HCT116 (cell line): ENCODE measurements at places on chromosomes 12 and 14. TPM values are rescaled to one million over a fixed set of nuclear protein-coding genes. Genes with fewer than 3 reads are reported as not detected.
A peak's percentile ranks its signal among the peaks of the same experiment; 100 is the strongest.

DNA sequence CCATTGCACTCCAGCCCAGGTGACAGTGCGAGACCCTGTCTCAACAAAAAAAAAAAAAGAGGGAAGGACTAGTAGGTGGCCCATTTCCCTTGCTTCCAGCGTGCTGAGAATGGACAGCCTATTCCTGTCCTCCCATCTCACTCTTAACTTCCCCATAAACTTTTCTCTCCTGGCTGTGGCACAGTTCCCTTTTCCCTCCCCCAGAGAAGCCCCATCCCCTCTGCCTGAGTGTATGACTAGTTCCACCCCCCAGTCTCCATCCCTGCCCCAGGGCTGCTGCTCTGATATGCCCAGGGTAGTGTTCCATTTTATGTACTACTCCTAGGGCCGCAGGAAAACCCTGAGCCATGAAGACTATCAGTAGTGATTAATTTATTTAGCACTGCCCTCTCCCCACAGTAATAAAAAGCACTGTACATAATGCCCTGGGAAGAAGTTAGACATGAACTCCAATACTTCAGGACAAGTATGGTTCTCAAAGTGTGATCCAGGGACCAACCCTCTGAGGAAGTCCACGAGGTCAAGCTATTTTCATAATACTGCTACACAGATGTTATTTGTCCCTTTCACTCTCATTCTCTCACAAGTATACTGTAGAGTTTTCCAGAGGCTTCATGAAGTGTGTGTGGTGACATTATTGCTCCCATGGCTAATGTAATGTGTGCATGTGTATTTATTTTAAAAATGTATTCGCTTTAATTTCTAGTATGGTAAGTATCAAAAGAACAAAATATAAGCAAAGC lies 11.5 kb upstream of the CHD4 start:
- no peaks in the 10 kb centered on the region for H3K36me3 ChIP-seq
- H3K27me3 ChIP-seq: no peaks in the 10 kb centered on the region
- no peak for DNase-seq
- H3K27ac ChIP-seq: no peak overlapping the region

Gene SIRT4
- total RNA-seq: 2.8 TPM

Gene TMPRSS12
- not detected for total RNA-seq

- H3K36me3 ChIP-seq: no peaks in the 10 kb centered on the region
- no peaks in the 10 kb centered on the region for H3K27me3 ChIP-seq
- H3K4me1 ChIP-seq: peaks cover 17% of the 10 kb centered on the region
- no peak overlapping the region for H3K4me3 ChIP-seq
- no peak overlapping the region for H3K27ac ChIP-seq
These were observed 11.4 kb downstream of the TMEM116 start for GRCh38 chr12:112001576-112001975.

GRCh38 chr12:88691811-88692210 lies 111.5 kb upstream of the KITLG start:
- no peaks in the 10 kb centered on the region for H3K4me1 ChIP-seq
- no peak overlapping the region for H3K4me3 ChIP-seq
- no peak for DNase-seq
- no peaks in the 10 kb centered on the region for H3K36me3 ChIP-seq
- no peaks in the 10 kb centered on the region for H3K27me3 ChIP-seq
- no peak overlapping the region for H3K27ac ChIP-seq

DNA sequence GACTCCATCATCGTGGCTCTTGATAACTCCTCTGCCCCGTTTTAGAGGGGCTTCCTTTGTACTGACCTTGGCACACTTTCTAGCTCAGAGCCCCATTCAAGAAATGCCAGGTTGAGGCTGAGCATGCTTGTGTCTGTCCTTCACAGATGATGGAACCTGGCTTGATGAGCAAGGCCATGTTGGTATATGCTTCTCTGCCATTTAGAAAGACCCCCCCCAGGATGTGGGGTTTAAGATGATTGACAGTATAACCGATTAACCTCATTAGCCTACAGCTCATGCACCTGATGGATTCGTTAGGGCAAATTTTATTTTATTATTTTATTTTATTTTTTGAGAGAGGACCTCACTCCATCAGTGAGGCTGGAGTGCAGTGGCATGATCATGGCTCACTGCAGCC lies 21.0 kb downstream of the BATF start:
- no peak overlapping the region for H3K4me3 ChIP-seq
- no peaks in the 10 kb centered on the region for H3K27me3 ChIP-seq
- DNase-seq: no peak
- no peaks in the 10 kb centered on the region for H3K36me3 ChIP-seq
- no peak overlapping the region for H3K27ac ChIP-seq
- H3K4me1 ChIP-seq: no peaks in the 10 kb centered on the region

- DNase-seq: no peak
- H3K27ac ChIP-seq: peak overlapping the region; percentile 68
- peaks cover 92% of the 10 kb centered on the region for H3K4me1 ChIP-seq
- no peaks in the 10 kb centered on the region for H3K36me3 ChIP-seq
- H3K27me3 ChIP-seq: no peaks in the 10 kb centered on the region
- peak overlapping the region; percentile 19 for H3K4me3 ChIP-seq
These were observed 11.0 kb downstream of the KRT7 start for GRCh38 chr12:52243856-52244614.

Gene NPFF
- not detected for total RNA-seq

Gene ZC2HC1C
- 0.98 TPM for total RNA-seq

DNA sequence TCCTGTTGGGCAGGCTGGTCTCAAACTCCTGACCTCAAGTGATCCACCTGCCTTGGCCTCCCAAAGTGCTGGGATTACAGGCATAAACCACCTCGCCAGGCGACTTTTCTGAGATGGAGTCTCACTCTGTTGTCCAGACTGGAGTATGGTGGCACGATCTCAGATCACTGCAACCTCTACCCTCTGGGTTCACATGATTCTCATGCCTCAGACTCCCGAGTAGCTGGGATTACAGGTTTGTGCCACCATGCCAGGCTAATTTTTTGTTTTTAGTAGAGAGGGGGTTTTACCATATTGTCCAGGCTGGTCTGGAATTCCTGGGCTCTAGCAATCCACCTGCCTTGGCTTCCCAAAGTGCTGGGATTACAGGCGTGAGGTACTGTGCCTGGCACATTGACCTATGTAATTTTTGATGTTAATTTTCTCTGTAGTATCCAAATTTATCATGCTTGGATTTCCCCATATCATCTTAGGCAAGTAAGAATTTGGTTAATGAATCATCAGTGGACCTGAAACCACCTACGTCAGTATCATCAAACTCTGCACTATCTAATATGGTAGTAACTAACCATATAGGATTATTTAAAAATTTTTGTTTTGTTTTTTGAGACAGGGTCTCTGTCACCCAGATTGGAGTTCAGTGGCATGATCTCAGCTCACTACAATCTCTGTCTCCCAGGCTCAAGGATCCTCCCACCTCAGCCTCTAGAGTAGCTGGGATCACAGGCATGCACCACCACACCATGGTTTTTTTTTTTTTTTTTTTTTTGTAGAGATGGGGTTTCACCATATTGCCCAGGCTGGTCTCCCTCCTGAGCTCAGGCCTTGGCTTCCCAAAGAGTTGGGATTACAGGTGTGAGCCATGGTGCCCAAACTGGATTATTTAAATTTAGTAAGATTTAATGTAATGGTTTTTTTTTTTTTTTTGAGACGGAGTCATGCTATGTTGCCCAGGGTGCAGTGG lies 11.9 kb upstream of the ATP5F1B start:
- DNase-seq: no peak
- peaks cover 1% of the 10 kb centered on the region; the same call in 1 of the 2 replicates for H3K36me3 ChIP-seq
- no peak overlapping the region for H3K27ac ChIP-seq
- no peaks in the 10 kb centered on the region for H3K4me1 ChIP-seq
- H3K27me3 ChIP-seq: no peaks in the 10 kb centered on the region

Gene CCDC197
- not detected for total RNA-seq

DNA sequence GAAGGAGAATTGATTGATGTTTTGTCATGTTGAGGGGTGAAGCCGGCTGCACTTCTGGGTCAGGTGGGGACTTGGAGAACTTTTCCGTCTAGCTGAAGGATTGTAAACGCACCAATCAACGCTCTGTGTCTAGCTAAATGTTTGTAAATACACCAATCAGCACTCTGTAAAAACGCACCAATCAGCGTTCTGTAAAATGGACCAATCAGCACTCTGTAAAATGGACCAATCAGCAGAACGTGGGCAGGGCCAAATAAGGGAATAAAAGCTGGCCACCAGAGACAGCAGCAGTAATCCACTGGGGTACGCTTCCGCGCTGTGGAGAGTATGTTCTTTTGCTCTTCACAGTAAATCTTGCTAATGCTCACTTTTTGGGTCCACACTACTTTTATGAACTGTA lies 384.1 kb downstream of the FOXG1 start:
- no peak overlapping the region for H3K27ac ChIP-seq
- no peak overlapping the region for H3K4me3 ChIP-seq
- DNase-seq: no peak
- H3K36me3 ChIP-seq: no peaks in the 10 kb centered on the region

- H3K27ac ChIP-seq: no peak overlapping the region
- H3K36me3 ChIP-seq: no peaks in the 10 kb centered on the region
- H3K4me3 ChIP-seq: no peak overlapping the region
These were observed 51.8 kb downstream of the FBXL14 start for GRCh38 chr12:1542599-1542998.

DNA sequence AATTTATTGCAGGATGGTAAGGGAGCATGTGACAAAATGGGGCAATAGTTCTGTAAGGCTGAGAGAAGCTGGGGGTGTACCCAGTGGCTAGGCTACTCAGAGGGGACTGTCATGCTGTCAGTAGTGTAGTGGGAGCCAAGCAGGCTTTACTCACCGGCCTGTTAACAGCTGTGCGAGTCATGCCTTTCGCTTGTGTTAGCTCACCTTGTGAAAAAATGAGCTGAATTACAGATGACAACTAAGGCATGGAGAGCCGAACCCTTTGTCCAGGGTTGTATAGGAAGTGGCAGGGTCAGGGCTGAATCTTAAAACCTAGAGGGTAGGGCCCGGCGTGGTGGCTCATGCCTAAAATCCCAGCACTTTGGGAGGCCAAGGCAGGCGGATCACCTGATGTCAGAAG lies 37.9 kb downstream of the SH2B3 start:
- no peak for DNase-seq
- no peak overlapping the region for H3K27ac ChIP-seq
- peaks cover 22% of the 10 kb centered on the region; the same call in 1 of the 2 replicates for H3K36me3 ChIP-seq
- H3K4me1 ChIP-seq: no peaks in the 10 kb centered on the region
- no peak overlapping the region for H3K4me3 ChIP-seq

DNA sequence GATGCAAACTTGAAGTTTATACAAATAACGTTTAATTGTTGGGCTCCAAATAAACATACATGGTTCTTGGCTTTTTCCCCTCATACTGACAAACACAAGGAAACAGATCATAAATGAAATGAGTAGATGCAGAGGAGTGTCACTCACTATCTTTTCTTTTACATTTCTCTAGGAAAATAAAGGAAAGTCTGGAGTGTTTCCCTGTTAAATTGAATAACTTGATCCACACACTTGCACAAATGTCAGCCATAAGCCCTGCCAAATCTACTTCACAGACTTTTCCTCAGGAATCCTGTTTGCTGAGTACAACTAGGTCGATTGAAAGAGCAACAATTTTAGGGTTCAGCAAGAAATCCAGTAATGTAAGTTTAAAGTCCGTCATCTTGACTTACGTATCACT lies 175.3 kb downstream of the PLCZ1 start:
- H3K4me1 ChIP-seq: no peaks in the 10 kb centered on the region
- H3K27ac ChIP-seq: no peak overlapping the region
- DNase-seq: no peak
- H3K27me3 ChIP-seq: no peaks in the 10 kb centered on the region
- no peaks in the 10 kb centered on the region for H3K36me3 ChIP-seq

DNA sequence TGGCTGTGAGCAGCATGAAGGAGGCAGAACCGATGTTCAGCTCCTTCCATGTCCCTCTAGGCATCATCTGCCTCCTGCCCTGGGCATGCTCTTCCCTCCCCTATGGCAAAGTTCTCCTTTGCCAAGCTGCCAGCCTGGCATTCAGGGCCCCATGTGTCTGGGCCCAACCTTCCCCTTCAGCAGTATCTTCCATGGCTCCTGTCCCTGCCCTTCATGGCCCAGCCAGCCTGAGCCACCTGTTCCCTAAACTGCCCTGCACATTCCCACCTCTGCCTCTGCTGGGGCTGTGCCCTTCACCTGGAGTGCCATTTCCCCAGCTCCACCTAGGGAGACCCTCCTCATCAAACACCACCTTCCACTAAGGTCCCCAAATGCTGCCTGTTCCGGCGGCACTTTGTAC lies 74.0 kb upstream of the TCL1A start:
- H3K27me3 ChIP-seq: peaks cover 7% of the 10 kb centered on the region; the same call in 1 of the 2 replicates
- no peak for DNase-seq
- H3K4me3 ChIP-seq: no peak overlapping the region
- H3K27ac ChIP-seq: no peak overlapping the region

Gene ENDOU
- total RNA-seq: not detected

GRCh38 chr12:105272152-105272551 lies 36.2 kb upstream of the APPL2 start:
- H3K27me3 ChIP-seq: no peaks in the 10 kb centered on the region
- no peaks in the 10 kb centered on the region for H3K36me3 ChIP-seq

- H3K27ac ChIP-seq: no peak overlapping the region
- no peak for DNase-seq
- H3K27me3 ChIP-seq: peaks cover 79% of the 10 kb centered on the region
These were observed 4.1 kb upstream of the CCND2 start for GRCh38 chr12:4269279-4269991.

GRCh38 chr14:68476212-68477109 lies 316.4 kb downstream of the ZFP36L1 start:
- peaks cover 54% of the 10 kb centered on the region for H3K4me1 ChIP-seq
- H3K4me3 ChIP-seq: peak overlapping the region; percentile 11; the same call in 1 of the 2 replicates
- no peak for DNase-seq
- H3K27me3 ChIP-seq: no peaks in the 10 kb centered on the region

- H3K27ac ChIP-seq: no peak overlapping the region
- DNase-seq: no peak
- no peaks in the 10 kb centered on the region for H3K36me3 ChIP-seq
- H3K27me3 ChIP-seq: no peaks in the 10 kb centered on the region
- no peak overlapping the region for H3K4me3 ChIP-seq
These were observed 954.9 kb downstream of the DIO2 start for GRCh38 chr14:79256380-79256779.

DNA sequence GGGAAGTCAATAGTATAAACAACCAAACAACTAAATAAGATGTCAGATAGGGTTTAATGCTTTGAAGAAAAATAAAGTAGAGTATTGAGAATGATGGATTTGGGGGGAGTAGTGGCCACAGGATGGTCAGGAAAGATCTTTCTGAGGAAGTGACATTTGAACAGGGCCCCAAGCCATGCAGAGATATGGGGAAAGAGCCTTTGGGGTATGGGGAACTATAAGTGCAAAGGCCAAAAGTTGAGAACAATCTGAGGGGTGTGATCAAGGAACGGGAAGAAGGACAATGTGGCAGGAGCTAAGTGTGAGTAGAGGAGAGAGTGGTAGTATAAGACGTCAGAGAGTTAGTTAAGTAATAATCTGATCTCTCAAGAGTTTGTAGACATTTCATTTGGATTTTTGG lies 1.3 kb downstream of the MRPS35 start:
- peaks cover 3% of the 10 kb centered on the region; the same call in 1 of the 2 replicates for H3K36me3 ChIP-seq
- no peaks in the 10 kb centered on the region for H3K27me3 ChIP-seq
- peak overlapping the region; percentile 100 for H3K4me3 ChIP-seq
- DNase-seq: no peak
- H3K4me1 ChIP-seq: peaks cover 5% of the 10 kb centered on the region

Gene PAH
- total RNA-seq: 2.8 TPM
